Activated naive CD8-positive, alpha-beta T cell treated with anti-CD3 and anti-CD28 coated beads for 36 hours (primary cell): ENCODE measurements at places on chromosomes 16 and 17.

GRCh38 chr17:28849281-28849680 is 5.5 kb upstream of the ERAL1 start:
- DNase-seq, result no peak

DNA sequence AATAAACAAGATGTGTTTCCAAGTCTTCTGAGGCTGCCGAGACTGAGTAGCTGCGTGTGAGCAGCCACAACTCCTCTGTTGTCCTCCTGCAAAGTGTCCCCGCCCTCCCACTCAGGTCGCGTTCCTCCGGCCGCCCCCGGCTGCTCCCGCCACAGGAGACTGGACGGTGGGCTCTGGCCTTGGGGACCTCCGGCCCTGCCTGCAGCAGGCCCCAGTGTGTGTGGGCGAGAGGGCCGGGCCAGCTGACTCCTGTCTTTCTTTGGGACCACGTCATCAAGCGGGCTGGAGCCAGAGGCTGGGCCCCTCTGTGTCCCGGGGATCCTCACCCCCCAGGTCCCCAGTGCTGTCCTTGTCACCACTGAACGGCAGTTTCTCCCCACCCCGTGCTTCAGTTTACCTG is 175.3 kb downstream of the NPIPB11 start:
- DNase-seq, result no peak

GRCh38 chr16:88554711-88555264 is 15.4 kb upstream of the ZC3H18 start:
- DNase-seq, result no peak

DNA sequence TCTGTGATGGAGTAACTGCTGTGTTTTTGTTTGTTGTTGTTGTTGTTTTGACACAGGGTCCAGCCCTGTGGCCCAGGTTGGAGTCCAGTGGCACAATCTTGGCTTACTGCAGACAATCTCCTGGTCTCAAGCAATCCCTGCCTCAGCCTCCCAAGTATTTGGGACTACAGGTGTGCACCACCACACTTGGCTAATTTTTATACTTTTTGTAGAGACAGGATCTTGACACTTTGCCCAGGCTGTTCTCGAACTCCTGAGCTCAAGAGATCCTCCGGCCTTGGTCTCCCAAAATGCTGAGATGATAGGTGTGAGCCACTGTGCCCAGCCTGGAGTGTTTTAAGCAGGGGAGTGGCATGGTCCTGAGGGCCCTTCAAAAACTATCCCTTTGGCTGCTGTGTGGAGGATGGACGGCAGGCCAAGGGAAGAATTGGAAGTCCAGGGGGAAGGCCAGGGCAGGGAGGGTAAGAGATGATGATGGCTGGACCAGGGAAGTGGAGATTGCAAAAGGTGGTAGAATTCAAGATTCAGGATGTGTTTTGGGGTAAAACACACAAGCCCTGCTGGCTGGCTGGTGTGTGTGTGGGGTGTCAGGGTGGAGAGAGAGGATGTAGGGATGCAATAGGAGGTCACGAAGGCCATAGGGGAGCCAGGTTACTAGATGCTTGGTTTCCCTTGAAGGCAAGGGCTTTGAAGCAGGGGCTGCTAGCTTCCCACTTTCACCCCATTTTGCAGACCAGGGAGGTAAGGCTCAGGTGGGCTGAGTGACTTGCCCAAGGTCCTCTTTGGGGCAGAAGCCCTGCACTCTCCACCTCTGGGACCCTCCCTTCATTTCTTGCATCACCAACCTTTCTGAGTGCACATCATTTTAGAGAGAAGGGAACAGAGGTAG is 18.8 kb upstream of the PLLP start:
- no peak for DNase-seq

- DNase-seq, result no peak
Observed at GRCh38 chr17:28193241-28193640, 125.8 kb upstream of the TMEM97 start.

- DNase-seq, result no peak
Observed at GRCh38 chr16:29675811-29676643, 3.0 kb upstream of the QPRT start.
